Daoy (cell line): ENCODE measurements at places on chromosomes 1 and 21. TPM values are rescaled to one million over a fixed set of nuclear protein-coding genes. Genes with fewer than 3 reads are reported as not detected.

Gene LAD1
- 0.06 and 0.71 TPM in 2 replicates for total RNA-seq

DNA sequence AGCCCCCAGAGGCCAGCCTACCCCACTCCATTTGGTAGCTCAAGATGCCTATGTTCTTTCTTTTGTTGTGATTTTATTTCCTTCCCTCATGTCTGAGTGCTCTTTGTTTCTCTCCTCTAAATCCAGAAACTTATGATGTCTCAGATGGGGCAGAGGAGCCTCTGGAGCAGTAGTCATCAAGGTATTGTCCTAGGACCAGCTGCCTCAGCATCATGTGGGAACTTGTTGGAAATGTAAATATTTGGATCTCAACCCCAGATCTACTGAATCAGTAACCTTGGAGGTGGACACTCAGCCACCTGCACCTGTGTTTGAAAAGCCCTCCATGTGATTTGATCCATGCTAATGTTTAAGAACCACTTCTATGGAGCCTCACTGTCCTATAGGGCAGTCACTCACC is 593.1 kb upstream of the PLXNA2 start:
- DNase-seq, result no peak

GRCh38 chr1:12127206-12127810 is 39.5 kb upstream of the TNFRSF1B start:
- no peak for DNase-seq

DNA sequence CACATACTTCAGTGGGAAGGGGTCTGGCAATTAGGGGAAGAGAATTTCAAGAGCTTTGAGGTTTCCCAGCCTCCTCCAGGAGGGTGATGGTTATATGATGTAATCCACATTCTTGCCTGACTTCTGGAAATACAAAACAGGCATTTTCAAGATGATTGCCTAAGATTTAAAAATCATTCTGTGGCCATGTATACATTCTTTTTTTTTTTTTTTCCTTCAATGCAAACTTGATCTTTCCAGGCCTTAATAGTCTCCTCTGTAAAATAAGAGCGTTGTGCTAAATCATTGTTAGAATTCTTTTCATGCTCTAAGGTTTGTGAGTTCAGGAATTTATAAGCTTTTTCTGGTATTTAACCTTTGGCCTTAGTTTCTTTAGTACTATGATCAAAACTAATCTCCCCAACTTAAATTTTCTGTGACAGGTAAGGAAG is 192.3 kb upstream of the HMCN1 start:
- no peak for DNase-seq

GRCh38 chr1:106937104-106937503 is 119.4 kb upstream of the PRMT6 start:
- peak; percentile 63 for DNase-seq

Gene FCRLA
- 0.51 TPM in 1 of 2 replicates, not detected in the other for total RNA-seq

Gene ACTL8
- 0.12 and 0.46 TPM in 2 replicates for total RNA-seq

- no peak for DNase-seq
These were observed 86.6 kb downstream of the ZBTB18 start for GRCh38 chr1:244137725-244138124.

Gene SLC25A44
- 14.0 and 15.1 TPM in 2 replicates for total RNA-seq

GRCh38 chr1:226939438-226940028 is 561 bp upstream of the COQ8A start:
- DNase-seq, result peak; percentile 67

- no peak for DNase-seq
These were observed 20.2 kb upstream of the SLC19A1 start for GRCh38 chr21:45562402-45562801.
